ENCODE measurements at places on chromosomes 2 and 18. TPM values are rescaled to one million over a fixed set of nuclear protein-coding genes. Genes with fewer than 3 reads are reported as not detected.
A peak's percentile ranks its signal among the peaks of the same experiment; 100 is the strongest.

GRCh38 chr2:10027660-10028330 lies 15.6 kb upstream of the KLF11 start:
- DNase-seq: no peak

GRCh38 chr2:44747794-44748193 lies 193.7 kb upstream of the SIX3 start:
- DNase-seq: no peak

GRCh38 chr2:228373191-228373590 lies 191.7 kb upstream of the SPHKAP start:
- no peak for DNase-seq

DNA sequence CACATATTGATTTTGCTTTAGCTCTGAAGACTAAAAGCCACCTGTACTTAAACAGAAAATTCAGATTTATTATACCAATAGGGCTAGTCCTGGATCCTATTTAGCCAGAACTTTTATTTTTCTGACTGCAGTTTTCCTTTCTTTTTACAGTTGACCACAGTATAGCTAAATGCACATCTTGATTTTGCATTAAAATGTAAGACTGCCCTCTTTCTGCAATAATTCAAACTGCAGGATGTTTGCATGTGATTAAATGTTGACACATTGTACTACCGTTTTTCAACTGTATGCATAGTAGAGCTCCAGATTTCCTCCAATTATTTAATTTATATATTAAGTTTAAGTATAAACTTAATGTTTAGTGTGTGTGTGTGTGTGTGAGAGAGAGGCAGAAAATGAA lies 1262.9 kb downstream of the SUCLG1 start:
- DNase-seq: no peak

DNA sequence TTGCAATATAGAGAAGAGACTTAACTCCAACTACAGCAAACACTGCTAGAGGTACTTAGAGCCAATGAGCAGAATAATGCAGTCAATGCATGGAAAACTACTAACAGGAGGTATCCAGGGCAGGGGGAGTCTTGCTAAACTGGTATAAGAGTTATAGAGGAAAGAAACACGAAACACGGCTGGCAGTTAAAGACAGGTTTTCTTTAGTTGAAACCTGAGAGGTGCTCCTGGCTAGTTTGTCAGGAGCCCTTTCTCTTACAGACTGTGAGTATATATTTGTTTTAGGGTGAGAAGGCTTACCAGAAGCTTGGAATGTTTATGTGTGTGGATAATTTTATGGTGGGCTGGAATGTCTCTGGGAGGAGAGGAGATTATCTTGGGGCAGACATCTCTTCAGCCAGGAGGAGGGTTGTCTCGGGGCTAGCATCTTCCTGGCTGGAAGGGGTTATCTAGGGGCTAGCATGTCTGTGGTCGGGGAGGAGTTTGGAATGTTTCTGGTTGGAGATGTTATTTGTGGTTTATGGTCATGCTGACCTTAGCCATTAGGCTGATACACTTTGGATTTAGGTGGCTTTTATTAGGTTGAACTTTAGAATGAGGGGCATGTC lies 1048.8 kb downstream of the DPP10 start:
- no peak for DNase-seq

GRCh38 chr2:126885751-126886210 lies 12.9 kb upstream of the TEX51 start:
- peak; percentile 31 for DNase-seq

DNA sequence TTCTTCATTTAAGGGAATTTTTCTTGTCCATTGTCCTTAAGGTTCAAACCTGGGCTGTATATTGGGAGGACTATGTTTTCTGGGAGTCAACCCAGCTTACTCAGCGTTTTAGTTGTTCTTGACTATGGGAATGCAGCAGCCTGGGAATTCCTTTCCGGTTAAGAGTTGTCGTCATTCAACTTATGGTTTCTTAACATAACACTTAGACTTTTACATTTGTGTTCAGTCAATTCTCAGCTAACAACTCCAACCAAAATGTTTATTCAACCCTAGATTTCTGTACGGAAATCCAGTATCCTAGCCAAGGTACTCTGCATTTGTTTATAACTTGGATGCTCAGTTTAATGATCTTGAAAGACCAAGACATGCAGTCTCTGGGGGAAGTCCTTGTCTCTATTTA lies 960.9 kb downstream of the CBLN2 start:
- DNase-seq: no peak

DNA sequence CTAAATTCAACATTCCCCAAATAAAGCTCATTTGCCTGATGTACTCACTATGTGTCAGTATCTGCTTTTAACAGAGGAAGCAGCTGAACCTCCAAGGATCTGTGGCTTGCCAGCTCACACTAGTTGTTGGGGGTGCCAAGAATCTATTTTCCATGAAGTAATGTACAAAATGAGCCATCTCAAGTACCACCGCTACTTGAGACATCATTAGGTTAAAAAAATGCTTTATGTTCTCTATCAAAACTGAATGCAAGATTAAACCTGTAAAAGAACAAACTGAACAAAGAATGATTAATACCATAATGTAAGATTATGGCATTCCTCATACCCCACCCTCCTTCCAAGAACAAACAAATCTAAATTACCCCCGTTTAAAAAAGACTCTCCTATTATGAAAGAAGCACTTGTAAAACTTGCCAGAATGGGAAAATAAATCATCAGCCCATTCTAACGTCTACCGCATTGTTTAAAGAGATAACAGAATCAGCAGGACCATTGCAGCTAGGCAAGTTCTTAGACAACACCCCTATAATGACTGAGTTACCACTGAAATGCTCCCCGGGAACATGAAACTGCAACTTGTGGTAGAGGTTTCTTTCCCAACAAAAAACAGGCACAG lies 471.6 kb downstream of the DLGAP1 start:
- DNase-seq: no peak

DNA sequence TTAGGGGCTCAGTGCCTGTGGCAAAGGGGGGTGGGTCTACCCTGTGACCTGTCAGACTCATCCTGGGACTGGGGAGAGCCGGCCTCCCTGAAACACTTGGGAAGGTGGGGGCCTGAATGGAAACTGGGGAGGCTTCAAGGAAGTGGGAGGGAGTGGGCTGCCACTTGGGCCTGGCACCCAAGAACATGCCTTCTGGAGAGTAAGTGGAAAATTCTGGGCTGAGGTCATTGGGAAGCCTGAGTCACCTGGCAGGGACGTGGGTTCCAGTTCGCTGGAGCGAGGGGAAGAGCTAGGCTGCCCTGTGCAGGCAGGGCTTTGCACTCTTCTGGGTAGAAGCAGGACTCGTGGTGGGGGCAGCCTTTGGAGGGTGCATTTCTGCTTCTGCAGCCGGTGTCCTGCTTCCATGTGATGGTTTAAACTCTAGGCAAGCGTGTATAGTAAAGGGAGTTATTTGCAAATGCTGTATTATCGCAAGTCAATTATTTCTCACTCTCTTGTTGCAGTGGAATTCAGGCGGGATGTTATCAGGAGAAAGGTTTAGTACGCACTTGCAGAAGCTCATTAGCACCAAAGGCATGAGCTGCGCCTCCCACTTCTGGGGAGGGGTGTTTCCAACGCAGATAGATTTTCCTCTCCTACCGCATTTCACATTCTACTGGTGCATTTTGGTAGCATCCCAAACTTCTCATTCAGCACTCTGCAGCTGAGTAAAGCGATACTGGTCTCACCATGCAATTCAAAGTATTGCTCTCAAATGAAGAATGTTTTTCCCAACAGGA lies 3.8 kb downstream of the LRRFIP1 start:
- no peak for DNase-seq

- no peak for DNase-seq
Measured at GRCh38 chr2:104673225-104673624, 180.7 kb upstream of the POU3F3 start.

DNA sequence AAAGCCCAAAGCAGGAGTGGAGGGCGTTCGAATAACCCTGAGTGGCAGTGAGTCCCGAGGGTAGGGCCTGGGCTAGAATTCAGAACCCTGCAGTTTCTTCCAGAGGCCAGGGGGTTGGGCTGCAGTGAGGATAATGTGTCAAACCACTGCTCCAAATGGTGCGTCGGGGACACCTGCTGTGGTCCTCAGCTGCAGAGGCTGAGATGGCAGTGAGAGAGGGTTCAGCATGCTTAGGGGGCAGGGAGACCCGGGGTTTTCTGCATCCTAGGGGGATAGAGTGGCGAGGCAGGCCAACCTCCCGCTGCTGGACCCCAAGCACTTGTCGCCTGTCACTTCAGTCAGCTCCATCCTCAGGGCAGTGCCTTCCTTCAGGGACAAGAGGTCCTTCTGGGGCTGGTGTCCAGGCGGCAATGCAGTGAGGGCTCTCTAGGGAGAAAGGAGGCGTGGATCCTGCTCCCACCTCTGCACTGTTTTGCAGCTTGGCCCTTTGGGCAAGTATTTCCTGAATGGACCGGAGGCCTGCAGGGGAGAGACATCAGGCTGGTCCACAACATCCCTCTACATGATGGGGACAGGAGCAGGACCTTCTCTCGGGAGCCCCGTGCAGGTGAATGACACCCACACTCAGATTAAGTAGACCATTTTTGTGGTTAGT lies 8.4 kb upstream of the NTSR2 start:
- DNase-seq: no peak

- no peak for DNase-seq
Measured at GRCh38 chr2:220192994-220193753, 565.7 kb downstream of the SLC4A3 start.

- peak; percentile 43 for DNase-seq
Measured at GRCh38 chr18:63319383-63320122, at the start of gene BCL2. Gene BCL2 (minus strand): TSS chr18:63319769.

- no peak for DNase-seq
Measured at GRCh38 chr18:340044-340443, 72.2 kb upstream of the THOC1 start.

KCNG3 gene
- 15.5 TPM for total RNA-seq

GPR45 gene
- not detected for total RNA-seq

ELOA2 gene
- total RNA-seq: not detected

TRPM8 gene
- not detected for total RNA-seq

LYPD6 gene
- 4.8 TPM for total RNA-seq

MC5R gene
- 0.27 TPM for total RNA-seq

CRYBA2 gene
- not detected for total RNA-seq

RUFY4 gene
- total RNA-seq: 0.31 TPM

DNAJC10 gene
- total RNA-seq: 103 TPM

All from WTC11 (cell line).